Glutamatergic neuron (in vitro differentiated cells): ENCODE measurements at places on chromosomes 3 and 15. TPM values are rescaled to one million over a fixed set of nuclear protein-coding genes. Genes with fewer than 3 reads are reported as not detected.

DNA sequence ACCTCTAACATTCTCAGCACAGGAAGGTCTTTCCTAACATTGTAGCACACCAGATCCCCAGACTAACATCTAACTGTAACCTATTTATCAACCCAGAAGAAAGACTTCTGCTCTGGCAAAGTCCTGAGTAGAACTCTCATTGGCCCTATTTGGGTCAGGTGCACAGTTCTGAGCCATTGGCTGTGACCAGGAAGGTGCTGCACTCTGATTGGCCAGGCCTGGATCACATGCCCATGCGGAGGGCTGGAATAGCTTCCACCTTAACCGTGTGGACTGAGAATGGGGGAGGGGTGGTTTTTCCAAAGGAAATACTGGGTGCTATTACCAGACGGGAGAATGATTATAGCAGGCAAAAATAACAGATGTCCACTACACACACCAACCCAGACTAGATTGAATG lies 11.5 kb downstream of the FEZF2 start:
- peaks cover 3% of the 10 kb centered on the region for H3K27me3 ChIP-seq
- no peak for DNase-seq
- no peak overlapping the region for H3K4me3 ChIP-seq
- H3K4me1 ChIP-seq = peaks cover 5% of the 10 kb centered on the region
- H3K36me3 ChIP-seq = no peaks in the 10 kb centered on the region
- no peak overlapping the region for H3K27ac ChIP-seq

GRCh38 chr3:144894576-144894975 lies 923.0 kb downstream of the DIPK2A start:
- H3K36me3 ChIP-seq = no peaks in the 10 kb centered on the region
- peaks cover 2% of the 10 kb centered on the region for H3K27me3 ChIP-seq
- peaks cover 14% of the 10 kb centered on the region for H3K4me1 ChIP-seq
- DNase-seq = no peak

DNA sequence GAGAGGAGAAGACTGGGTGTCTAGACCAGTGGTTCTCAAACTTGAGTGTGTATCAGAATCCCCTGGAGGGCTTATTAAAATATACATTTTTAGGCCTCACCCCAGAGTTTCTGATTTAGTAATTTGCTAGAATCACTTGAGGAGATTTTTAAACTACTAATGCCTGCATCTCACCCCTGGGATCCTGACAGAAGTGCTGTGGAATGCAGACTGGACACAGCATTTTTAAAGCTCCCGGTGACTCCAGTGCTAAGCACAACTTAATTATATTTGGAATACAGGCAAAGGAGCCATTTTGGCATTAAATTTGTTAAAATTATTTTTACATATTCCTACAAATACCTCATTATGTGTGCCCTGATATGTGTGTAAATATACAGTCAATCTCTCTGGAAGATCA lies 26.7 kb upstream of the COL6A6 start:
- no peaks in the 10 kb centered on the region for H3K36me3 ChIP-seq
- DNase-seq = no peak
- H3K27me3 ChIP-seq = no peaks in the 10 kb centered on the region
- no peak overlapping the region for H3K4me3 ChIP-seq
- H3K27ac ChIP-seq = no peak overlapping the region

DNA sequence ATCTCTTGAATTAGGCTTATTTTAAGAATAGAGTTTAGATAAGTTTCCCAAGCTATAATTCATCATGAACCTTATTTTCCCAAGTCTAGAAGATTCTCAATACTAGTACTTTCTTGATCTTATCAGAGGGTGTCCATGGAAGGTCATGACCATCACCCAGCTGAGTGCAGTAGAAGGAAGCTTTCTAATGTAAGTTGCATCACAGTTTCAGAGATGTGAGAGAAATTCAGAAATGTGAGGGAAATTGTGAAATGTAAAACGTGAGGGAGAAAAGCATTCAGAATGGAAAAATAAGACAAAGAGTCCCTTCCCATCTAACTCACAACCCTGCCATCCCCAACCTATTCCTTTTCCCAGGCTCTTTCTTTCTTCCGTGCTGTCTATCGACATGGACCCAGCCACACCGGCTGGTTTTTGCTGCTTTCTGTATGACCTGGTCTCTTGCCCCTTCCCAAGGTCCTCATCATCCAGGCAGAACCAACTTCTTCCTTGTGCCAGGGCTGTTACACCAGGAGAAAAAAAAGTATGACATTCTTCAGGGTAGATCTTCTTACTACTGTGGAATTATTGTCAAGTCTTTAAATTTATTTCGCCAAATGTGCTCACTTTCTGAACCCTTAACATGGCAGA lies 6.7 kb downstream of the CAPN3 start:
- no peaks in the 10 kb centered on the region for H3K4me1 ChIP-seq
- no peak overlapping the region for H3K4me3 ChIP-seq
- DNase-seq = no peak
- H3K27me3 ChIP-seq = no peaks in the 10 kb centered on the region
- H3K27ac ChIP-seq = no peak overlapping the region

GRCh38 chr15:56036546-56037067 lies 43.2 kb upstream of the NEDD4 start:
- H3K27ac ChIP-seq = no peak overlapping the region
- H3K27me3 ChIP-seq = peaks cover 3% of the 10 kb centered on the region
- H3K4me1 ChIP-seq = no peaks in the 10 kb centered on the region
- DNase-seq = no peak

- H3K4me1 ChIP-seq = no peaks in the 10 kb centered on the region
- H3K27me3 ChIP-seq = no peaks in the 10 kb centered on the region
- no peak overlapping the region for H3K27ac ChIP-seq
- no peaks in the 10 kb centered on the region for H3K36me3 ChIP-seq
Measured at GRCh38 chr3:5389057-5389456, 201.6 kb downstream of the EDEM1 start.

DNA sequence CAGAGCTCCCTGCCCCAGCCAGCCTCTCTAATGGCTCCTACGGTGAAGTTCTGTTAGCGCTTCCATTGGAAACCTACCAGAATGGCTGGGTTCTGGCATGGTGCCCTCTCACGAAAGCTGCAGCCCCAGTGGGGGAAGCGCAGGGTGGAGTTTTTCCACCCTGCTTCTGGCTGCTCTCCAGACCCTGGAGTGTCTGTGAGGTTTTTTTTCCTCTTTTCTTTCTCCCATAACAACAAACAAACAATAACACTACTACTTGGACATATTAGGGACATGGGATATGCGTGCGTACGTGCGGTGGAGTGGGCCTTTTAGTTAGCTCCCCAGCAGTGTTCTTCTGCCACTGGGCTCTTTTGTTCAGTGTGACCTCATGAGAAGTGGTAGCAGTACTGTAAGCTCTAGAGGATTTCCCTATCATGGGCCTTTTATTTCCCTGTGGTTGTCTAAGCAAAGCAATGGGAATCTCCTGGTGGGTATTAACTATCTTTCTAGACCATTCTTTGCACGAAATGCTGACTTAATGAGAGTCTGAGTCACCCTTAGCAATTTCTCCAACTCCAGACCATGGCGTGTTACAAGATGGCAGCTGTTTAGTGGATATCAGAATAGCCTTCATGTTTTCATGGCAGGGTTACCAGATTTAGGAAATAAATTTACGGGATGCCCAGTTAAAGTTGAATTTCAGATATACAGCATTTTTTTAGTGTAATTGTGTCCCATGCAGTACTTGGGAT lies 161.9 kb downstream of the FNDC3B start:
- H3K4me3 ChIP-seq = no peak overlapping the region
- no peak for DNase-seq
- H3K27me3 ChIP-seq = no peaks in the 10 kb centered on the region
- no peaks in the 10 kb centered on the region for H3K36me3 ChIP-seq
- H3K4me1 ChIP-seq = peaks cover 10% of the 10 kb centered on the region
- no peak overlapping the region for H3K27ac ChIP-seq

DNA sequence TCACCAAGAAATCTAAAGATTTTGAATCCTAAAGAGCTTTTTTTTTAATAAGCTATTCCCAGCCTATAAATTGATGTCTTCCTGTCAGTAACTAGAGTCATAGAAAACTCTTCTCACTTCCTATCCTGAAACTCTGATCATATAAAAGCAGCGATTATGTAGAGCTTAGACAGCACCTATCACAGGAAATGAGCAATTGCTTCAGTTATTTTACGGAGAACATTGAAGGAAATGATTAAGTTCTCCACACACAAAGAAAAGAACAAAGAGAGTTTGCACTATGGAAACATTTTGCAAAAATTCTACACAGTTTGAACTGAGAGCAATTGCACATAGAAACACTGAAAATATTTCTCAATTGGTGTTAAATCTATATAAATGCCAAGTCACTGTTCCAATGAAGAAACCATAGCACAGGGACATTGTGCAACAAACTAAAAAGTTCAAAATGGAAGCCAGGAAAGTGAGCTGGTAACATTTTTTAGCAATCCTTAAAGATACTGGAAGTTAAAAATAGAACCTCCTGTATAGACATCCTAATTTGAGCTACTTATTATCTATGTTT lies 291.5 kb upstream of the ARHGEF26 start:
- no peak for DNase-seq
- H3K4me1 ChIP-seq = no peaks in the 10 kb centered on the region
- H3K36me3 ChIP-seq = no peaks in the 10 kb centered on the region
- H3K27ac ChIP-seq = no peak overlapping the region
- H3K4me3 ChIP-seq = no peak overlapping the region
- H3K27me3 ChIP-seq = peaks cover 2% of the 10 kb centered on the region

- H3K4me3 ChIP-seq = no peak overlapping the region
- H3K27ac ChIP-seq = no peak overlapping the region
- no peaks in the 10 kb centered on the region for H3K36me3 ChIP-seq
Measured at GRCh38 chr3:22959593-22959992, 243.5 kb upstream of the UBE2E2 start.

DNA sequence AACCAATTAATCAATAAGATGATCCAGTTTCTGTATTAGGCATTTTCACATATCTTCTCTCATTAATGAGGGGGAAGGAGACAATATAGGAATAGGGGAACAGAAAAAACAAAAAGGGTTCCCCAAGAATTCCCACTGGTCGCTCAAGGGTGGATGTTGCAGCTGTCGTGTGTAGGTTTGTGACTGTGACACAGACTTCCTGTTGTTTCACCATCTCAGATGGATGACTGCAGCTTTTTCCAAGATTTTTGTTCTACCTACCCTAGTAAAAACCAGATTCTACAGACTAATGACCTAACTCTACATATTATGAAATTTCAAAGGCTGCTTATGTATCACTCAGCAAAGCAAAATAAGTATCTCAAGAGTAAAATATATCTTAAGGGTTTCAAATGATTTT lies 73.7 kb upstream of the MB21D2 start:
- H3K36me3 ChIP-seq = peaks cover 9% of the 10 kb centered on the region
- H3K4me1 ChIP-seq = no peaks in the 10 kb centered on the region
- H3K27me3 ChIP-seq = no peaks in the 10 kb centered on the region
- H3K4me3 ChIP-seq = no peak overlapping the region
- DNase-seq = no peak

DNA sequence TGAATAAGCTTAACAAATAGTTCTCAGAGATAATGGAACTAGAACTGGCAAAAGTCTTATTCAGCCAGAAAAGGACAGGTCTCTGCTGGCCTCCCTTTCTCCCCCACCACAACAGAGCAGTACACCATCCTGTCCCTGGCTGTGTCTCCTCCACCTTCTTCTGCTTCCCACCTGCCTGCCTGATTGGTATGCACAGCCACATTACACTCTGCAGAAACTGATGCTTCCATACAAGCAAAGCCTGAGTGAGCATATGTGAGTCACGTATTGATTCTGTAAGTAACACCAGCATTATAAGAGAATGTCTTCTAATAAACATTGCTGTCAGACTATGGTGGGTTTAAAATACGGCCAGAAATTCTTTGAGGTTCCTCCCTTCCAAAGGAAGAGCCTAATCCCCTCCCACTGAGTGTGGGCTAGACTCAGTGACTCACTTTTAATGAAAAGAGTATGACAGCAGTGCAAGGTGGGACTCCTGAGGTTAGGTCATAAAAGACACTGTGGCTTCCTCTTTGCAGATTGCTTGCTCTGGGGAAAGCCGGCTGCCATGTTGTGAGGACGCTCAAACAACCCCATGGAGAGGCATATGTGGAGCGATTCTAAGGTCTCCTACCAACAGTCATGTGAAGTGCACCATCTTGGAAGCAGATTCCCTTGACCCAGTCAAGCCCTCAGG lies 44.4 kb downstream of the ANXA2 start:
- H3K4me1 ChIP-seq = peaks cover 35% of the 10 kb centered on the region
- peak overlapping the region; percentile 80 for H3K27ac ChIP-seq
- peaks cover 34% of the 10 kb centered on the region for H3K36me3 ChIP-seq
- no peak overlapping the region for H3K4me3 ChIP-seq

DNA sequence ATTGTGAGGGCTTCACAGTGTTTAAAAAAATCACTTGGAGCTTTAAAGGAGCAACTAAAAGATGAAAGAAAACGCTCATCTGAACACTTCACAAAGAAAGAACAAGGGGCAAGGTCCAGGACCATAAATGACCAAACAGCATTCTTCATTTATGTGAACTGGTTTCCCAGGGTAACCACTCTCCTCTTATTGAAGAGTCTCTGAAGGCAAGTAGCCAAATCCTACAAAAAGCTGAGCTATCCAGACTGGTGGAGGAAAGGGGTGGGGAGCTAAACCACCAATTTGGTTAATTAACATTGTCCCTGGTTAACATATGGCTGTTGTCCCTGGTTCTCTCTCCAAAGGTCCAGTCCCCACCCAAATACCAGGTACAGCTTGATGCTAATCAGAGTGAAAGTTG lies 58.1 kb downstream of the OSBPL10 start:
- H3K36me3 ChIP-seq = no peaks in the 10 kb centered on the region
- DNase-seq = no peak
- H3K4me1 ChIP-seq = no peaks in the 10 kb centered on the region
- H3K27ac ChIP-seq = no peak overlapping the region
- no peaks in the 10 kb centered on the region for H3K27me3 ChIP-seq
- H3K4me3 ChIP-seq = no peak overlapping the region

DNA sequence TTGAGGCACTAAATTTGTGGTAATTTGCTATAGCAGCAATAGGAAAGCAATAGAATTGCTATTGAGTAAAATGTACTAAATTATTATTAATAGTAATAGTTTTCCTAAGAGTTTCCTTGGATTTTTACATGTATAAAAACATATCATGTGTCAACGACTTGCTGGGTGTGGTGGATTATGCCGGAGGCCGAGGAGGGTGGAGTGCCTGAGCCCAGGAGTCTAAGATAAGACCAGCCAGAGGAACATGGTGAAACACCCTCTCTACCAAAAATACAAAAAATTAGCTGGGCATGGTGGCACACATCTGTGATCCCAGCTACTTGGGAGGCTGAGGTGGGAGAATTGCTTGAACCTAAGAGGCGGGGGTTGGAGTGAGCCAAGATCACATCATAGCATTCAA lies 749.9 kb downstream of the TBL1XR1 start:
- no peak overlapping the region for H3K27ac ChIP-seq
- no peaks in the 10 kb centered on the region for H3K4me1 ChIP-seq
- no peak overlapping the region for H3K4me3 ChIP-seq
- no peaks in the 10 kb centered on the region for H3K27me3 ChIP-seq

DNA sequence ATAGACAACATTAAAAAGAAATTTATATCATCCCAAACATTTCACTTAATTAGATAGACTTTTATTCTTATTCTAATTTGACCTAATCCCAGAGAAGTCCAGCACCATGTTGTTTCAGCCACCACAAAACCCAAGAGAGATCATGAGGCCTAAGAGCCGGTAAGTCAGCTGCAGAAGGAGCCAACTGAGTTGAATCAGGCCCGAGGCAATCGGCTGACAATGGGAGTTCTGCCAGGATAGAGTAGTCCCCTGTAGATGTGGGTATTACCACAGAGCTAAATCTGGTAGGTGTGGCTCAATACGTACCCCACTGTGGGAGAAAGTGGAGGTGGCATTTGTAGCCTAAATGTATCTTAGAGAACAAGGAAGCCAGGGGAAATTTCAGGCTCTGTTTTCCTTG lies 49.7 kb upstream of the UMPS start:
- H3K4me3 ChIP-seq = no peak overlapping the region
- no peak for DNase-seq
- H3K36me3 ChIP-seq = peaks cover 13% of the 10 kb centered on the region
- H3K4me1 ChIP-seq = no peaks in the 10 kb centered on the region

OCA2 gene
- 1.7 TPM for total RNA-seq

PPP1R2 gene
- total RNA-seq = 29.7 TPM

TF gene
- 2.3 TPM for total RNA-seq

MINAR1 gene
- 8.5 TPM for total RNA-seq

FOXB1 gene
- not detected for total RNA-seq
